ENCODE measurements at places on chromosomes 5 and 9. TPM values are rescaled to one million over a fixed set of nuclear protein-coding genes. Genes with fewer than 3 reads are reported as not detected.

GRCh38 chr9:126503333-126504085 lies 110.2 kb upstream of the LMX1B start:
- no peak for DNase-seq

- DNase-seq = no peak
Measured at GRCh38 chr9:13377171-13377925, 97.9 kb upstream of the MPDZ start.

- no peak for DNase-seq
Measured at GRCh38 chr9:125537442-125538091, 169.4 kb downstream of the MAPKAP1 start.

DNA sequence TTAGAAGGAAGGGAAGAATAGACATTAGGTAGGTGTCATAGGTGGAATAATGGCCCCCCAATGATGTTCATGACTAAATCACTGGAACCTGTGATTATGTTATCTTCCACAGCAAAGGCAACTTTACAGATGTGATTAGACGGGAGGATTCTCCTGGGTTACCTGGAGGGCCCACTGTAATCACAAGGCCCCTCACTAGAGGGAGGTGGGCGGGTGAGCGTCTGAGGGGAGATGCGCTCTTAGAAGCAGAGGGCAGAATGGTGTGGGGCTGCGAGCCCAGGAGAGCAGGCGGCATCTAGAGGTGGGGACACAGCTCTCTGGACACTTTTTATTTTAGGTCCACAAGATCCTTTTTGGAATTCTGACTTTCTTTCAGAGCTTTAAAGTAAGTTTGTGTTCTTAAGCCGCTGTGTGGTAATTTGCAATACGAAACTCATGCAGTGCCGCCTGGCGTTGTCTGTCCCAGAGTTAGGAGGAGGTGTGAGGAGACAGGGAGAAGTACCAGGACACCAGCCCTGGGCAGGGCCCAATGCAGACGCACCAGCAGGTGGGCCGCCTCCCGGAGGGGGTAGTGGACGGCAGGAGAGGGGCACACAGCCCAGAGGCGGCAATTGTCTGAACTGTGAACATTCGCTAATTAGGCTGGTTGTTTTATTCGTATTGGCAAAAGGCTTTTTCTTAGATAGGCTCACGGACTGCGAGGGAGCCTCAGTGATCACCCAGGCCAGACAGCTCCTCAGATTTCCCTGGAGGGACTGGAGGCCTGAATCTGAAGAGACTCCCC lies 51.1 kb upstream of the FANCC start:
- DNase-seq = no peak

- DNase-seq = no peak
Measured at GRCh38 chr5:44546286-44546685, 157.1 kb upstream of the FGF10 start.

DNA sequence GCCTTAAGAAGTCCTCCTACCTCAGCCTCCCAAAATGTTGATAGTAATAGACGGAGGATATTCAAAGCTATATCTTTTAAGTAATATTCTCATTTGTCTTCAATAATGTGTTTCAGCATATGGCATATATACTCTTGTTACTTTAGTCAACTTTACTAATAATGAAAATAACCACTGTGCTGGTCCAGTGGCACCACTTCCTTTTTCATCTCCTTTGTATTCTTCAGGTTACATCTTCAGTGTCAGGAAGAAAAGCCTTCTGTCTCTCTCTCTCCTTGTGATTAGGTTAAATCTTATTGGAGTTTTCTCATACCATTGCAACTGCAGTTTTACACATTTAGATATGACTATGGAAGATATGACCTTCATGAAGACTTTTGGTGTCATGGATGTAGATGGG lies 31.3 kb downstream of the PARP8 start:
- no peak for DNase-seq

- DNase-seq = no peak
Measured at GRCh38 chr9:94882966-94883641, 156.6 kb downstream of the AOPEP start.

DNA sequence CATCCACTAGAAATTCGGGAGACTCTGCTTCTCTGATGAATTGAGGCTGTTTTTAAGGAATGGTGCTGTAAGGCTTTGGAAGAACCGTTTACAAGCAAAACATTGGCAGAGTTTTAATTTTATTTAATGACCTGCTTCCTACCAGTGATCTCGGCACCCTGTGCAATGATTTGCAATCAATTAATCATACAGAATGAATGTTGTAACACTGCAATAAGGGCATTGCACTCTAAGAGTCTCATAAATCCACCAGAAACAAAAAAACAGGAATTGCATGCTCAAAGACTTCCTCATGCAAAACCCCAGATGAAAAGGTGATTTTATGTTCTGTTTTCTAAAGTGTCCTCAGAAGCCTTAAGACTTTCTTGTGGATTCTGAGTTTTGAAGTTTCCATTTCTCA lies 295.7 kb downstream of the ARHGEF28 start:
- DNase-seq = no peak

GRCh38 chr9:117156771-117157535 lies 257.9 kb downstream of the ASTN2 start:
- no peak for DNase-seq

- no peak for DNase-seq
Measured at GRCh38 chr5:36041537-36041845, 25.2 kb downstream of the UGT3A2 start.

GRCh38 chr9:34710023-34710422 lies at the start of gene CCL21:
Gene CCL21 (minus strand): TSS chr9:34710136. CDS start chr9:34710066, 70 bp downstream.
- DNase-seq = peak; percentile 81

DNA sequence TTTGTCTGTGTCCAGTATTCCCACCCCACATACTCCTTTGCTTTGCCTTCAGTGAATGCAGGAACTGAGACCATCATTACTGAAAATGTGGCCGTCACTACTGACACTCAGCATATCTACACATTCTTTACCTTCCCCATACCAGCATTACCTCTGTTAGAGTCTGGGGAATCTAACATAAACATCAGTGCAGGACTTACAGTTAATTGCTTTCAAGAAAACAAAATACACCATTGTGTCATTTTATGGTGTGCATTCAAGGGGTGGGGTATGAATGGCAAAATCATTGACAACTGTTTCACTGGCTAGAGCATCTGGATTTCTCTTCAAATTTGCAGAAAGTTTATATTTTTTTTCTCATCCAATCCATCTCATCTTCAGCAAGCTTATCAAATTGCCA lies 731.4 kb upstream of the RIOK2 start:
- no peak for DNase-seq

DNA sequence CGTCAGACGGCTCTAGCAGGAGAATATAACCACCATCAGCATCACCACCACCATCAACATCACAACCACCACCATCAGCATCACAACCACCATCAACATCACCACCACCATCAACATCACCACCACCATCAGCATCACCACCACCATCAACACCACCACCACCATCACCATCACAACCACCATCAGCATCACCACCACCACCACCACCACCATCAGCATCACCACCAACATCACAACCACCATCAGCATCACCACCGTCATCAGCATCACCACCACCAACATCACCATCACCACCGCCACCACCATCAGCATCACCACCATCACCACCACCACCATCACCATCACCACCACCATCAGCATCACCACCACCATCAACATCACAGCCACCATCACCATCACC lies 210.7 kb downstream of the C9orf50 start:
- no peak for DNase-seq

DNA sequence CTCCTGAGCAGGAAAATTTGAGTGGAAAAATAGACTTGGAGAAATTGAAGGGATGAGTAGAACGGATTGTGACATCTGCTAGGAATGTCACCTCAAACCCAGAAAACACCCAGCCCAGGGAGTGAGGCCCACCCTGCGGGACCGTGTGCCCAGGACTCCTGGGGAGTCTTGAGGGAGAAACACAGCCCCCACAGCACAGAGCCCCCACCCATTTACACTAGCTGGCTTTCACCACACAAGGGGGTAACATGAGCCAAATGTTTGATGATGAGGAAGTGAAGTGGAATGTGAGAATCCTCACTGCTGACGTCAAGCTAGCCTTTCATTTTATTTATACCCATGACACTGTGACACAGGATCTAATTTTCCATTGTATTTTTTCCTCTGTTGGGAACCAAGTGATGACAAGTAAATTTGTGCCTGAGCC lies 42.8 kb upstream of the PDE8B start:
- no peak for DNase-seq

DNA sequence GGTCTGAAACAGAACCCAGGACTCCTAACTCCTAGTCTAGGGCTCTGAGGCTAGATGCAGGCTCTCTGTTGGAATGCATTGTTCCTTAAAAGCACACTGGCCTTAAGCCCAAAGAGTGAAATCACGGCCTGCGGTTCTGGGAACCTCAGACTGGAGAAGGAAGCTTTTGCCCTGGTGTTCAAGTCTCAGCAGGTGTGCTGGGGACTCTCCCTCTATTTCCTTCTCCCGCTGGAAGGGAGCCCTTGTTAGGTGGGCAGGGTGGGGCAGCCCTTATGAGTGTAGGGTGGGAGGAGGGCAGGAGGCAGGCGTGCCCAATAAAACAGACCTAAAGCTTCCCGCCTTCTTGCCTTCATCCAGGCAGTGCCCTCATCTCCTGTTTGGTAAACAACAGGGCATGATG lies 1.8 kb upstream of the PPARGC1B start:
- no peak for DNase-seq

DNA sequence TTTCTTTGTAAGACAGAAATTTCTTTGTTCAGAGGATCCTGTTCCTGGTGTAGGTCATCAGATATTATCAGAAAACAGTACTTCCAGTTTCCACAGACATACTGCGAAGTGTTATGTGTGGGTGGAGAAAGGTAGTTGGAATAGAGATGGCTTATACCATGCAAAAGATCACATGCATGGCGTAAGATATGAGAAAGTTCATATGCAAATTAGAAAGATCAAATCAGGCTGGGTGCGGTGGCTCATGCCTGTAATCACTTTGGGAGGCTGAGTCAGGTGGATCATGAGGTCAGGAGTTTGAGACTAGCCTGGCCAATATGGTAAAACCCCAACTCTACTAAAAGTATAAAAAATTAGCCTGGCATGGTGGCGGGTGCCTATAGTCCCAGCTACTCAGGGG lies 65.2 kb upstream of the GLIS3 start:
- no peak for DNase-seq

GRCh38 chr5:50967563-50968355 lies 301.3 kb downstream of the PARP8 start:
- no peak for DNase-seq

- DNase-seq = no peak
Measured at GRCh38 chr5:66904189-66904588, 292.4 kb downstream of the CD180 start.

DNA sequence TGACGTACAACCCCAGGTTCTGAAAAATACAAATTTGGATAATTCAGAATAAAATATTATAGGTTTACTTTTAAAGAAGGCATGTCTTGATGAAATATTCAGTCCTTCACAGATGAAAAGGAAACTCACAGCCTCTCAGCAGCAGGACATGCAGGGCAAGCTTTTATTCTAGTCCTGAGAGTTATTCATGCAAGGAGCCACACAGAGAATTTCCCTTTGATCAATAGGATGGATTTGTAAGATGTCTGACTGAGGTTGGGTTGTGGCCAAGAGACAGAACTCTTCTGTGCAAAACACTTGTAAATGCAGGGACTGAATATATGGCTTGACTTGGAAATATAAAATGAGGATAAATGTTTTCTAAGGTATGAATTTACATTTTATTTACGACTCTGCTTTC lies 48.8 kb upstream of the TBCA start:
- no peak for DNase-seq

DNA sequence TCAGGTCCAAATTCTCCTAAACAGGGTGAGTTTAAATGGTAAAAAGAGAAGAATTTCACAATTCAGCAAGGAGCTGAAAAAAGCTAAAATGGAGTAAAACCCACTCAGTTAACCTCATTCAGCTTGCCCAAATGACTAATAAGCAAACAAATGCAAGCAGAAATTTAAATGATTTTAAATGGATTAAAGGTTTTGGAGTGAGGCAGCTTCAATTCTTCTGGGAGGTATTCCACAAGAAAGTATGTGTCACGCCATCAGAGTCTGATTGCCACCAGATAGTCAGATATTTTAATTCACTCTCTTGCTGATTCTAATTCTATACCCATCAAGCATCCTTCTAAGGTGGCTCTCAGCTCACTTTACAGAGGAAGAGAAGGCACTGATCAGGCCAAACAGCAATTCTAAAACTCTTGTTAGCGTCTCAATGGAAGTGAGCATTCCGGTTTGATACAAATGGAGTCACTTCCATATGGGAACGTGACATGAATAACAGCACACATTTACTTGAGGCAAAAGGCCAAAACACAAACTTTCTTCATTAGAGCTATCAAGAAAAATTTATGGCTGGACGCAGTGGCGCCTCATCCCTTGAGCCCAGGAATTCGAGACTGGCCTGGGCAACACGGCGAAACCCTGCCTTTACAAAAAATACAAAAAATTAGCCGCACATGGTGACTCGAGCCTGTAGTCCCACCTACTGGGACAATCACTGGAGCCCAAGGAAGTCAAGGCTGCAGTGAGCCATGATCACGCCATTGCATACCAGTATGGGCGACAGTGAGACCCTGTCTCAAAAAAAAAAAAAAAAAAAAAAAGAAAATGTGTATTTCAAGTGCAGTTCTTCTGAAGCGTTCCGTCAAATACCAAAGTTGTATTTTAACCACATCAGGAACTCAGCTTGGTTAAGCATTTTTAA lies 2.0 kb downstream of the CLK4 start:
- DNase-seq = no peak

DNA sequence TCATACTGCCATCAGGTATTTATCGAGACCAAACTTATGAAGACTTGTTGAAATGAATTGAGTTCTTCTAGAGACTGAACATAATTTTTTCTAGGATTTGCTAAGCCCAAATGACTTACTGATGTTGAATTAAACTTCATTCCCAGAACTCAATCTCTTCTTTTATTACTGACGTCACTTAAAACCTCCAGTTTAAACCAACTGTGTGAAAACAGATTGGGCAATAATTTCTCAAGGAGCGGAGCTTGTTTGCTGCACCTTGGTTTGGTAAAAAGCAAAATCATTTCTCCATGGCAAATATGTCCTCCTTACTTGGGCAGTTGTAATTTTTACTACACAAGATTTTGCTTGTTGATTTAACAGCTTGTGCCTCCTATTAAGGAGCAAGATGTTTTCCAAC lies 37.4 kb downstream of the CFAP90 start:
- DNase-seq = no peak

The RAB3C gene
- total RNA-seq = 0.83 TPM

The KIAA1958 gene
- 3.9 TPM for total RNA-seq

The PTPRD gene
- total RNA-seq = 7.8 TPM

The GMCL2 gene
- not detected for total RNA-seq

The DAB2 gene
- 29.9 TPM for total RNA-seq

The NR5A1 gene
- total RNA-seq = not detected

The C5orf22 gene
- 16.3 TPM for total RNA-seq

The CTNNAL1 gene
- total RNA-seq = 77.5 TPM

The PCDHB10 gene
- 0.81 TPM for total RNA-seq

The DNM1 gene
- 7.0 TPM for total RNA-seq

The ST6GALNAC6 gene
- 38.2 TPM for total RNA-seq

The FRMD3 gene
- total RNA-seq = 93.2 TPM

The ZNF454 gene
- total RNA-seq = 1.5 TPM

The IRGM gene
- total RNA-seq = not detected

The SHISAL2B gene
- not detected for total RNA-seq
